ENCODE measurements at places on chromosomes 4 and X.

GRCh38 chr4:155419266-155419665, 42.5 kb upstream of the MAP9 start:
- no peak for DNase-seq

GRCh38 chr4:184331268-184331995, 113.8 kb upstream of the ENPP6 start:
- DNase-seq = no peak

GRCh38 chrX:29691044-29691443, 524.3 kb upstream of the MAGEB2 start:
- no peak for DNase-seq

DNA sequence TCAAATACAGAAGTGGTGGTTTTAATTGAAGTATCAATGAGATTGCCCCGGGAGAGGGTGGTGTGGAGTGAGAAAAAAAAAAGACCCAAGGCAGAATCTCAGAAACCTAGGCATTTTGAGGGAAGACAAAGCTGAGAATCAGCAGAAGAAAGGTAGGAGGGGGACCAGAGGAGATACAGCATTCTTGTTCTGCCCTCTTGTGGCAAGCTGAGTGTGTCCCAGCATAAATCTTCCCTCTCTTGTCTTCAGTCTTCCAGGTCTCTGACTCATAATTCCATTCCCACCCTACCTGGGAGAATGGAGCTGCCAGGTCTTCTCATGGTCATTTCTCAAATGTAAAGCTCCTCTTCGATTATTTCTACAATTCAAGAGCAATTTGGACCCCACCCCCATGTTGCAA, 32.7 kb upstream of the MAGED1 start:
- DNase-seq = no peak

- peak; percentile 63 for DNase-seq
Measured at GRCh38 chrX:65926095-65927019, 113.5 kb downstream of the VSIG4 start.

DNA sequence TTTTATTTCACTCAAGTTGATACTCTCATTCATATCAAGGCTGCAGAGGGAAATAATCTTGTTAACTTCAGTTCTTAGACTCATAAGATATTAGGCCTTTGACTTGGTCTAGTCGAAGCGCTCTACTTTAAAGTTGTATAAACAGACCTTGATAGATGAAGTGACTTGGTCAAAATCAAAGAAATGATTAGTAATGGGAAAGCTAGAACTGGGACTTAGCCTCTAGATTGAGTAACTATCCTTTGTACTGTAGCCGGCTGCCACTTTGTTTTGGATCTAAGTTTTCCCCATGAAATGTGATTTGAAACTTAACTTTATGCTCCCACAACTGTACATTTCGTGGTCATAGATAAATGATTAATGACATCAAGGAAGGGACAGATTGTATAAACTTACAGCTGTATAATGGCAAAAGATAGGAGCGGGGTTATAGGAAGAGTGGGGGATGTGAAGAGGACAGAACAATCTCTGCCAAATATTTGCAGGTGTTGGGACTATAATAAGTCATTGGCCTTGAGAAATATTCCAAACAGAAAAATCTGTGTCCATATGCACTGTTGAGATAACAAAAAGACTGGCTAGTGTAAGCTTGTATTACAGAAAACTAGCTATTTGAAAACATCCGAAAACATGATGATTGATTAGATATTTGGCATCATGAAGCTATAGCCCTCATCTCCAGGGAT, 17.2 kb downstream of the MID2 start:
- DNase-seq = no peak

- no peak for DNase-seq
Measured at GRCh38 chr4:26420913-26421312, 69.4 kb downstream of the CCKAR start.

GRCh38 chr4:53505947-53506346, 85.3 kb downstream of the LNX1 start:
- no peak for DNase-seq

GRCh38 chr4:88567591-88567990, 24.7 kb upstream of the HERC3 start:
- DNase-seq = no peak

DNA sequence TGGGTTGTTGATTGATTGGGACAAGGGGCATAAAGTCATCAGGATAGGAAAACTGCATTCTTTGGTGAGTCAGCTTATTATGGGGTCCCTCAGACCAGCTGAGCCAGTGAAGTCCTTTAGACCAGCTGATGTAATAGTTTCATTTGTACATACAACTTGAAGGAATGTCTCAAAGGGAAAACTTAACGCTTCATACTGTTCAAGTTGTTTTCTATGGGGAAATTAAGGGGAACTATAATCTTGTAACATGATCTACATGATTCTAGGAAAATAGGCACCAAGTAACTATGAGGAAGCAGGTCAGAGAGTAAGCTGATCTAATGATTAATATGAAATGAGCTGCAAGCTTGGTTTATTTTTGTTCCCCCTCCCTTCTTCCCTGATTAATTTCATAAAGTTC, 175.1 kb upstream of the GRID2 start:
- DNase-seq = no peak

DNA sequence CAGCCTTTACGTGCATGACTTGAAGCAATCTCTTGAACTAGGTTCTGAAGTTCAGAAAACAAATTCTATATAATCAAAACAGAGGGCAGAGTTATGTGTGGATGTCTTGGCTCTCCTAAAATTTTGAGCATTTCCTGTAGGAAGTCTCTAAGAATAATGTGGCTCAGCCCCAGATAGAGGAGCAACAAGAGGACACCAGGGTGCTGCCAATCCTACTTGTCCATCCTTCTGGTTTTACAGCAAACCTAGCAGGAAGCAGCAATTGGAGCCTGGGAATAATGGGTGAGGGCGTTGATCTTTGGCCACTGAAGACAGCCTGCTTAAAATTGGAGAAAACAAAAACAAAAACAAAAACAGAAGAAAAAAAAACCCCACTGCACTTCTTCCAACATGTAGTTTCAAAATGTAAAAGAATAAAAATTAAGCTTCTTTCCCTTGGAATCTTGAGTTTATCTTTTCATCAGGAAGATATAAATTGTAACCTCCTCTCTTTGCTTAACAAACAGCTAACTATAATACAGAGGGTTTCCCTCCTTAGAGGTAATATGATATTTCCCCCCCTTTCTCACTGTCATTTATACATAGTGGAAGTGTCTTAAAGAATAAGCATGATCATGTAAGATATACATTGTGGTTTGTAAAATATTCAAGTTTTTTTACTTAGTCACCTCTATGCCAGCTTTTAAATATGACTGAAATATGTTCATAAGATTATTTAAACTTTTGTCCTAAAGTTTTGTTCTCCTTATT, 130.6 kb downstream of the FBXO8 start:
- no peak for DNase-seq

GRCh38 chr4:41323179-41323578, 66.5 kb downstream of the UCHL1 start:
- no peak for DNase-seq

- no peak for DNase-seq
Measured at GRCh38 chrX:1224954-1225353, 12.5 kb upstream of the CRLF2 start.

- peak; percentile 0 for DNase-seq
Measured at GRCh38 chrX:42837747-42838146, 59.8 kb upstream of the PPP1R2C start.

GRCh38 chr4:144202081-144202480, 61.6 kb upstream of the GYPA start:
- no peak for DNase-seq

GRCh38 chrX:43688586-43688985, 32.5 kb downstream of the MAOA start:
- no peak for DNase-seq

- peak; percentile 52 for DNase-seq
Measured at GRCh38 chr4:52665592-52665991, 6.5 kb upstream of the USP46 start.

- DNase-seq = peak; percentile 21
Measured at GRCh38 chr4:183447646-183448045, 3.2 kb downstream of the CDKN2AIP start.

GRCh38 chr4:48493452-48494100, 3.5 kb downstream of the ZAR1 start:
- DNase-seq = no peak

DNA sequence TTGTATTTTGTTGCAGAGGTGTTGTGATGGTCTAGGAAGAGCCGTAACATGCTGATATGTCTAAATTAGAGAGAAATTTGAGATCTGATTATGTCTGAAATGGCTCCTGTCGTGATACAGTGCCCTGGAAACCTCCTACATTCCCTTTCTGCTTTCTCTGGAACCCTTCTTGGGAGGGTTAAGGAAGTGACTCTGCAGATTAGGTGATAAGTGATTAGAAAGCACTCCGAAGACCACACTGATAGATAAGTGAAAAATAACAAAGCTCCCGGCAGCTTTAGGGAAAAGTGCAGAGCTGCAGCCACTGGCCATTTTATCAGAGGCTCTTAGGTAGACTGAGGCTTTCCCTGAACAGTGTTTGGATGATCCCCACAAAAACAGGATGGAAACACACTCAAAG, 110.6 kb downstream of the MGST2 start:
- no peak for DNase-seq

GRCh38 chr4:151835467-151835866, 74.7 kb upstream of the GATB start:
- DNase-seq = no peak

- DNase-seq = no peak
Measured at GRCh38 chr4:31370866-31371465, 650.8 kb downstream of the PCDH7 start.

DNA sequence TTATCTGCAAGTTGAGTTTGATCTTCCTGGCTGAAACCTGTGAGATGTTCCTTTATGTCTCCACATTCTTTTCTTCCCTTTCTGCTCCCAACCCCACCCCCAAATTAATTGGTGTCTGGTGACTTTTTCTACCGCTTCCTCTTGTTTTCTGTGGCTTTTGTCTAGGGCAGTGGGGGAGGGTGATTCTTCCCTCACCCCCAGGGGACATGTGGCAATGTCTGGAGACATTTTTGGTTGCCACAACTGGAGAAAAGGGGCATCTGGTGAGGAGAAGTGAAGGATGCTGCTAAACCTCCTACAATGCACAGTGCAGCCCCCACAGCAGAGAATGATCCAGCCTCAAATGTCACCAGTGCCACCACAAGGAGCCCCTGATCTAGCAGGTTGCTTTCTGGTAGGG, 152.9 kb downstream of the NHS start:
- no peak for DNase-seq

GRCh38 chr4:15293711-15294110, 134.1 kb upstream of the C1QTNF7 start:
- no peak for DNase-seq

- no peak for DNase-seq
Measured at GRCh38 chr4:151744614-151745013, 16.2 kb downstream of the GATB start.

DNA sequence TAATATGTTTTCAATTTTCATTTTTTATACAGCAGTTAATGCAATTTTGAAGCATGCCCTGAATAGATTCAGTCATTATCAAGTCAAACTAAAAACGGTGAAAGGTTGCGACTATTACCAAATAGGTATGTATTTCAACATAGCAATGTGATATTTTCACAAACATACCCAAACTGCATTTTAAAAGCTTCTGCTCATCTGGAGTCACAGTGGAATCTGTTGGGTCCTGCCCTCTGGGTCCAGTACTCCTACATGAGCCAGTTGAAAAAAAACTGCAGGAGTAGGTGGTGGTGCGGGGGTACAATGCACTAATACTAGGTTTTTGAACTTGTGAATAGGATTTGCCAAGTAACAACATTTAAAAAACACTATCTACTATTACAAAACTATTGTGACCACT, 938 bp downstream of the GPR34 start:
- no peak for DNase-seq

DNA sequence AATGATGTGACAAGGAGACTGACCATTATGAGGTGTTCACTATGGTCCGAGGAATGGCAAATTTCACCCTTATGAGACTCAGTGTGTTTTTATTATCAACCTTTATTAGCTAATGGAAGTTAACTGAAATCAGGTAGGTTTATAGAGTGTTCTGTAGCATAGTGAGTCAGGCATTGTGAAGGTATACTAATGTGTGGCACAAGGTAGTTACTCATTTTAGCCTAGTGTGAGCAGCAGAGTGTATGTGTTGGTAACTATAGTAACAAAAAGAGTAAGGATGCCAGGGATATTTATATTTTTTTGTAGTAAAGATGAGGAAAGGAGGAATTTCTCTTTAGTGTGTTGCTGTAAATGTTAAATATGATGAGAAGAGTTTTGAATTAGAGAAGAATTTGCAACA, 12.0 kb downstream of the PDLIM5 start:
- DNase-seq = no peak

DNA sequence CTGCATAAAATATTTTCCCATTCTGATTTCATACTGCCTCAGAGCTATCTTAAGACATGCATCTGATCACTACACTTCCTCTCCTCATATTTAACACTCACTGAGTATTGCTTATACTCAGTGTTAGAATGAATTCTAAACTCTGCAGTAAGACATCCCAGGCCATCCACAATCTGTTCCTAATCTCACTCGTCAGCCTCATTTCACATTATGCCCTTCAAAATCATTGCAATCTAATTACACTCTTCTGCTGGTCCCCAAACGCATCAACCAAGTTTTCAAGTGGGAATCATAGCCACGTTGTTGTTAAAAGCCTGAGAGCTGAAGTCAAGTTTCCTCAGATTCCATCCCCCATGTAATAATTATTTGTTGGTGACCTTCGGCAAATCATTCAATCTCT, 1177.9 kb downstream of the ARAP2 start:
- DNase-seq = no peak

DNA sequence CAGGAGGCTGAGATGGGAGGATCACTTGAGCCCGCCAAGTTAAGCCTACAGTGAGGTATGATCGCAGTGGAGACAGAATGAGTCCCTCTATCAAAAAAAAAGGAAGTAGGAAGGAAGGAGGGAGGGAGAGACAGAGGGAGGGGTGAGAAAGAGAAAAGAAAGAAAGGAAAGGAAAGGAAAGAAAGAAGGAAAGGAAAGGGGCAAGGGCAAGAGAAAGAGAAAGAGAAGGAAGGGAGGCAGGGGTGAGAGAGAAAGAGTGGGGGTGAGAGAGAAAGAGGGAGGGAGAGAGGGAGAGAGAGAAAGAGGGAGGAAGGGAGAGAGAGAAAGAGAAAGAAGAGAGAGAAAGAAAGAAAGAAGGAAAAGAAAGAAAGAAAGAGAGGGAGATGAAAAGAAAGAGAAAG, 13.2 kb downstream of the ELF2 start:
- DNase-seq = no peak

DNA sequence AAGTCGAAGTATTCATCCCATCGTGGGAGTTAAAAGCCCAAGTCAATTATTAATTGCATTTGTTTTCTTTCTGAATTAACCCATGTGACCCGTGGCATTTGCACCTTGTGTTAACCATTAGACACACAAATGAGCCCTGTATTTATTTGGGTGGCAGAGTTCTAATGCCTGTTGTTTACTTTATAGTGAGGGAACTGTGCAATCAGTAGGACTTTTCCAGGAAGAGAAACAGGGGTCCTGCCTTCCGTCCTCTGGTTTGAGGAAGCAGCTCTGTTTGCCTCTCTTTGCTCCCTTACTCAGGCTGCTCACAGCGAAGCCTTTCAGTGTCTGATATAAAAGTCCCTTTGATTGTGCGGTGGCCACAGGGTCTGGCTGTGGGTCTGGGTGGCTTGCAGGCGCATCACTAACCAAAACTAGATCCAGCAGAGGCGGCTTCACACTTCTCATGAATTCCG, 263.6 kb downstream of the PTTG2 start:
- no peak for DNase-seq

GRCh38 chr4:42816880-42817400, 75.6 kb upstream of the GRXCR1 start:
- DNase-seq = no peak
